ENCODE measurements at places on chromosomes 3 and 15. TPM values are rescaled to one million over a fixed set of nuclear protein-coding genes. Genes with fewer than 3 reads are reported as not detected.
A peak's percentile ranks its signal among the peaks of the same experiment; 100 is the strongest.

The C3orf85 gene
- total RNA-seq: not detected

DNA sequence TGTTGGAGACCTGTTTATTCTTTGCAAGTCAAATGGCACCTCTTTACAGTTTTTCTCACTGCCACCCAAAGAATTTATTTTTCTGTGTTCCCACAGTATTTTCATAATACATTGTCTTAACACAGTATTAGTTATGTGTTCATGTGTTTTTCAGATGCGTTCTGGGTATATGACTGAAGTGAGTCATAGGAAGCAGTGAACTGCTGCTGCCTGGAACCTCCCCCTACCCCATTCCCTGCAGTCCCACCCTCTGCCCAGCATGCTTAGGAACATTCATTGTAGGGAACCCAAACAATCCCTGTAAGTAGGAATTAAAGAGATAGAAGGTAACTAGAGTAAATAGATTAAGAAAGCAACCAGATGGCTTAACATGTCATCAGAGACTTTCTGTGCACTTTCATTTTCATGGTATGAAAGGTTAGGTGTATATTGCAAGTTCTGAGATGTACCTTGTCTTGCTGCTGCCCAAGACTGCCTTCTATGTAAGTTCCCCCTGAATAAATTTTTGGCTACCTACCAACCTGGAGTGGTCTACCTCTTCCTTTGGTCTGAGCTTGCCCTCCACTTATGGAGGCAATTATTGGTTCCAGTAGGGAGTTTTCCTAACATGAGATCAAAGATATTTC lies 21.9 kb upstream of the SQOR start:
- no peaks in the 10 kb centered on the region for H3K4me1 ChIP-seq
- H3K27ac ChIP-seq: no peak overlapping the region
- peaks cover 20% of the 10 kb centered on the region for H3K36me3 ChIP-seq
- no peak overlapping the region for H3K4me3 ChIP-seq

GRCh38 chr3:189936201-189936945 lies 184.3 kb downstream of the P3H2 start:
- no peak for DNase-seq
- no peaks in the 10 kb centered on the region for H3K36me3 ChIP-seq
- no peak overlapping the region for H3K4me3 ChIP-seq
- H3K4me1 ChIP-seq: no peaks in the 10 kb centered on the region
- H3K27ac ChIP-seq: no peak overlapping the region

DNA sequence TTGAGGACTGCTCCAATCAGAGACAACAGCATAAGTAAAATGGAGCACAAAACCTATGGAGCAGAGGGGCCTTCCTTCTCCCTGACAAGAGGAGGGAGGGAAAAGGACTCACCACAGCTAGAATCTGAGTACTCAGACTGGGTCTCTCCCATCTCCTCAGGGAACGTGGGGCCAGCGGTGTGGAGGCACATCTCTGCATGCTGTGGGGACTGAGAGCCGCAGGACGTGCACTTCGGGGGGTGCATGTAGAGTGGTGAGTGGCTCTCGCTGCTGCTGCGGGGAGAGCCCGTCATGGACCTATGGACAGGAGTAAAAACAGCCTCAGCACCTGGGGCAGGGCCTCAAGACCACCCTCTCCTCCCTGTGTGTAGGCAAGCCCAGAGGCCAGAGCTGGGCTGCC lies 17.0 kb downstream of the BCL6 start:
- H3K27me3 ChIP-seq: no peaks in the 10 kb centered on the region
- no peak for DNase-seq
- peaks cover 42% of the 10 kb centered on the region for H3K4me1 ChIP-seq
- peak overlapping the region; percentile 54 for H3K27ac ChIP-seq

DNA sequence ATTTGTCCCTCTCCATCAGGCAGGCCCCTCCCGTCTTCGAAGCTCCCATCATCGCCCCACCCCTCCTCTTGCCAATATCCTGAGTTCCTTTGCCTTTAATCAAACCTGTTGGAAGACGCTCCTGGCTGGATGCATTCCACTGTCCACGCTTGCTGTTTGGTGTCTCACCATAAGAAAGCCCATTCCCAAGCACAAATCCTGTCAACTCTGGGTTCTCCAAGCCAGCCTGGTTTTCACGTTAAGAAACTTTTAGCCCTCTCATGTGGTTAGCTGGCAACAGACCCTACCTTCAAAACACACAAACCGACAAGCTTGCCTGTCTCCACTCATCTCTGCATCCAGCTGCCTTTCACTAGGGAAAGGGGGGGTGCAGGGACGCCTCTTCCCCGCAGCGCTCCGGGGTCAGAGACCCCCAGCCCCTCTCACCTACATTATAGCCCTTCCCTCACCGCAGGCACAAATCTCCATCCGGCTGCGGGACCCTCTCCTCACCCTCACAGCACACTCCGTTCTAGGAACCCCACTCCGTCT lies 1.1 kb downstream of the GORASP1 start:
- H3K4me3 ChIP-seq: peak overlapping the region; percentile 95
- H3K27ac ChIP-seq: peak overlapping the region; percentile 100
- peaks cover 34% of the 10 kb centered on the region for H3K4me1 ChIP-seq
- H3K36me3 ChIP-seq: no peaks in the 10 kb centered on the region
- DNase-seq: no peak

DNA sequence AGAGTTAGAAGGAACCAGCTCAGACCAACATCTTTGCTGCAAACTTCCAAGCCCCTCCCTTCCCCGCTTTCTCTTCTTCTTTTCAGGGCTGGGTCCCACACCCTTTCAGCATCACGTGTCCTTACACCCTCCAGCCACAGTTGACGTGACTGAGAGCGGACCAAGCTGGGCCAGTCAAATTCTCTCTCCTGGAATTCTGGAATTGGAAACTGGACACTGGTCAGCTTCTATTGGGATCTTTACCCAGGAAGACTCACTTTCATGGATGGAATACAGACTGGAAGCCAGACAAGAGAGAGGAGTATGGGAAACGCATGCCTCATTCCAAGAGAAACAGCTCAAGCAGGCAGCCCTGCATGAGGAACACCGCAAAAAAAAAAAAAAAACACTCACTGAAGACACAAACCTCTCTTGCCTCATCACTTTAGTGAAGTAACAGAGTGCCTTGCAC lies 12.4 kb upstream of the TPM1 start:
- no peaks in the 10 kb centered on the region for H3K36me3 ChIP-seq
- no peak overlapping the region for H3K4me3 ChIP-seq

DNA sequence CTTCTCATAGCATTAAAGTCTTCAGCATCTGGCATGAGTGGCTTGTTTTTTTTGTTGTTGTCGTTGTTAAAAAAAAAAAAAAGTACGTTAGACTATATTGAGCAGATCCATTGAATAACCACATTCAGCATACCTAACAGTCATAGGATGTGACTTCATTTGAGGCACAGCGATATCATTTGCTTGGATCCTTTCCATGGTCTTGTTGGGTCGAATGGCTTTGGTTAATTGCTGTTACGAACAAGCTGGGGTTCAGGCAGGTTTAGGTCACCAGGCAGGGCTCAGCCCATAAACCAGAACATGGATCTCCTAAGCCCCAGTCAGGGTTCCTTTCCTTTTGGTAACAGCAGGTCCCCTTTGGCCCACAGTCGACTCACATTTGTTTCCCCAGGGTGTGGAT lies 76.2 kb downstream of the POLR2M start:
- H3K27me3 ChIP-seq: no peaks in the 10 kb centered on the region
- no peak overlapping the region for H3K4me3 ChIP-seq
- H3K4me1 ChIP-seq: no peaks in the 10 kb centered on the region
- no peak overlapping the region for H3K27ac ChIP-seq

DNA sequence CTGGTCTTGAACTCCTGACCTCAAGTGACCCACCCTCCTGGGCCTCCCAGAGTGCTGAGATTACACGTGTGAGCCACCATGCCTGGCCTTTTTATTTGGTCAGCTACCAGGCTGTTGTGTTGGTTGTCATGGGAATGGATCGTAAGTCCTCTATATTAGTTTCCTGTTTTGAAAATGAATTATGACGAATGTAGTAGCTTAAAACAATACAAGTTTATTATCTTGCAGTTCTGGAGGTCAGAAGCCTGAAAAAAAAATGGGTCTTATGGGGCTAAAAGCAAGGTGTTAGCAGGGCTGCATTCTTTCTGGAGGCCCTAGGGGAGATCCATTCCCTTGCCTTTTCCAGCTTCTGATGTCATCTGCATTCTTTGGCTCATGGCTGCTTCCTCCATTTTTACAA lies 25.1 kb upstream of the HERC1 start:
- H3K4me3 ChIP-seq: no peak overlapping the region
- DNase-seq: no peak
- H3K36me3 ChIP-seq: no peaks in the 10 kb centered on the region

- H3K27ac ChIP-seq: peak overlapping the region; percentile 56
- peaks cover 6% of the 10 kb centered on the region for H3K4me1 ChIP-seq
- no peaks in the 10 kb centered on the region for H3K27me3 ChIP-seq
- no peak for DNase-seq
These were observed 332.6 kb upstream of the KCNMB2 start for GRCh38 chr3:178203650-178204049.
